Uterine smooth muscle cell (primary cell): ENCODE measurements at places on chromosomes 1 and 21. TPM values are rescaled to one million over a fixed set of nuclear protein-coding genes. Genes with fewer than 3 reads are reported as not detected.

Gene KRTAP19-1
- total RNA-seq: not detected in 2 replicates

Gene AGBL4
- total RNA-seq: not detected in 2 replicates

Gene PAQR6
- total RNA-seq: 0.22 and 0.37 TPM in 2 replicates

Gene SH2D1B
- total RNA-seq: under 0.01 TPM in 1 of 2 replicates, not detected in the other

Gene NEK2
- 17.9 and 71.9 TPM in 2 replicates for total RNA-seq
